ENCODE measurements at places on chromosomes 1 and 21.

DNA sequence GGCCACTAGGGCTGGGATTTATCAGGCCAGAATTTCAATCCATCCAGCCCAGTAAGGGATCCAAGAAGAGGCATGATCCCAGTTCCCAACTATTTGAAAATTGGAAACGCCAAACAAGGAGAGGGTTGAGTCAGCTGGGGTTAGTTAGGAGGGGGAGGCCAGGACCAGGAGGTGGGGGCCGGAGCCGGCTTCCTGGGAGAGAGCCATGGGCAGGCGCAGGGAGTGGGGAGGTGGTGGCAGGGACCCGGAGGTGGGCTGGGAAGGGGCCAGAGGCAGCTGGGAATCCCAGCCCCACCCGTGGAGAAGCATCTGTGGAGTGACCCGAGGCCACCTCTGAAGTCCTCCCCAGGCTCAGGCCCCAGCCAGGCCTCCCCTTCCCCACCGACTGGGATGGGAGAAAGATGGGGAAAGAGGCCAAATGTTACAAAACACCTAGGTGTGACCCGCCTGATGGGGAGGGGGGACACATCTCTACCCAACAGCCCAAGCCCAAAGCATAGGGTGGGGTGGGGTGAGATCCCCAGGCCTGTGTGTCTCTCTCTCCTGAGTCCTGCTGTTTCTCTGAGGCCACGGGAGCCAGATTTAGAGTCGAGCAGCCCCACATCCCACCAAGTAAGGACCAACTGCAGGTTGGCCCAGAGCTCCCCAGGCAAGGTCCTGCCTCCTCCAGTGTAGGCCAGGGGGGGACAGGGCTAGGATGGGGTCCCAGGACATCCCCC lies 10.1 kb downstream of the HSPG2 start:
- DNase-seq: no peak

- no peak for DNase-seq
Measured at GRCh38 chr1:23198373-23198772, 18.9 kb downstream of the HTR1D start.

DNA sequence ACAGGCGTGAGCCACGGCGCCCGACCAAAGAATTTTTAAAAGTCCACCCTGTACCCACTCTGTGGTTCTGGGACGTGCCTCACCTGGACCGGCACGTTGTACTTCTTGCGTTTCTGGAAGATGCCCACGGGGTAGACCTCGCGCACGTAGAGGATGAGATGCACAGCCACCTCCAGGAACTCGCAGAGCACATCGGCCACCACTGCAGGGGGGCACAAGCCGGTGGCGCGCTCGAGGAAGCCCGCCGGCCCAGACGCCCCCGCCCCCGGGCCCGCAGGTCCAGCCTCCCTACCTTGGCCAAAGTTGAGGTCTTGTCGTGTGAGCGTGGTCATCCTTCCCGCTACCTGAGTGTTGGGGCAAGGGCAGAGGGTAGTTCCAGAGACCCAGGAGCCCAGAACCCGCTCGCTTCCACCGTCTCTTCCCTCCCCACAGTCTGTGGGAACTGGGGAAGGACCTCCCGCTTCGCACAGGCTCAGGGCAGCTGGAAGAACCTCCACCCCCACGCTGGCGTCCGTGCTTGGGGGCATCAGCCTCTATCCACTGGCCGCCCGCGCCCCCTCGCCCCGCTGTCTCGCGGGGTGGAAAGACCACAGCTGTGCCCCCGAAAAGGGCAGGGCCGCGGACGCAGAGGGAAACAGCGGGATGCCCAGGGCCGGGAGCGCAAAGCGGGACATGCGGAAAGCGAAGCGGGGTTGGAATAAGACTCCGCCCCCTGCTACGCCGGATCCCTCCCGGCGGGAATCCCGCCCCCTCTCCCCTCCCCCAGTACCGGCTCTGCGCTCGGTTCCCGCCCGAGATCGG lies 478 bp downstream of the MAD2L2 start:
- DNase-seq: no peak

GRCh38 chr21:34598931-34599400 lies 15.9 kb downstream of the RCAN1 start:
- DNase-seq: no peak

- no peak for DNase-seq
Measured at GRCh38 chr1:15843826-15844572, 3.5 kb upstream of the SPEN start.

DNA sequence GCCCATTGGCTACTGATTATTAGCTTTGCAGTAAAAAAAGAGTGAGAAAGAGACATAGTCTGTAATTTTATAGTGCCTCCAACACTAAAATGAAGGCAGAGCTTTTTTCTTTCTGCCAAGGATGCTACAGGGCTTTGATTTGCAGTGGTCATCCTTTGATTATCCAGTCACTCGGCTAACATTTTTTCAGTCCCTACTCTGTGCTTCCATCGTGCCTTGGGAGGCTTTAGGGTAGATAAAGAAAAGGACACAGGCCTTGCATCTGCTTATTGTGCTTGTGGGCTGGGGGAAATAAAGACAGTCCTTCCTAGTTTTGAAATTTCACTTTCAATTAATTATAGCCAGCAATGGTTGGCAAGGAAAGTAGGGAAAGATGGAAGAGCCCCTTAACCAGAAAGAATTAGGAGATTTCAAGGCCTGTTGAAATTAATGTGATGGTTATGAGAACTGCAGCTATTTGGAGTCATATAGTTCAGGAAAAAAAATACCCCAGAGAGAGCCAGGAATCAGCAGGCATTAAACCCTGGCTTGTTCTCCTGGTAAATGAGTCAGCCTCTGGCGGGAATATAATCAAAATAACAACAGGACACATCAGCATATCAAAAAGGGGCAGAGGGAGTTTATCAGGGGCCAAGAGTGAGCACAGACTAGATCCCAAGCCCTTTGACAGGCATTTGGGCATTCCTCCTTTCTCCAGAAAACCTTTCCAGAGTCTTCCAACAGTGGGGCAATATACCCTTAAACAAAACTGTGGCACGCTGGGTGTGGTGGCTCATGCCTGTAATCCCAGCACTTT lies 27.4 kb downstream of the CACHD1 start:
- DNase-seq: no peak

- no peak for DNase-seq
Measured at GRCh38 chr1:201889090-201889968, 631 bp downstream of the SHISA4 start.

GRCh38 chr21:32468681-32469111 lies 56.2 kb downstream of the EVA1C start:
- no peak for DNase-seq

- peak; percentile 32 for DNase-seq
Measured at GRCh38 chr1:156082309-156083091, at the start of gene MEX3A. TSS of gene MEX3A (minus strand) at chr1:156082465. CDS start at chr1:156081998, 467 bp downstream.

- DNase-seq: no peak
Measured at GRCh38 chr1:6185635-6186382, 5.7 kb upstream of the CHD5 start.

DNA sequence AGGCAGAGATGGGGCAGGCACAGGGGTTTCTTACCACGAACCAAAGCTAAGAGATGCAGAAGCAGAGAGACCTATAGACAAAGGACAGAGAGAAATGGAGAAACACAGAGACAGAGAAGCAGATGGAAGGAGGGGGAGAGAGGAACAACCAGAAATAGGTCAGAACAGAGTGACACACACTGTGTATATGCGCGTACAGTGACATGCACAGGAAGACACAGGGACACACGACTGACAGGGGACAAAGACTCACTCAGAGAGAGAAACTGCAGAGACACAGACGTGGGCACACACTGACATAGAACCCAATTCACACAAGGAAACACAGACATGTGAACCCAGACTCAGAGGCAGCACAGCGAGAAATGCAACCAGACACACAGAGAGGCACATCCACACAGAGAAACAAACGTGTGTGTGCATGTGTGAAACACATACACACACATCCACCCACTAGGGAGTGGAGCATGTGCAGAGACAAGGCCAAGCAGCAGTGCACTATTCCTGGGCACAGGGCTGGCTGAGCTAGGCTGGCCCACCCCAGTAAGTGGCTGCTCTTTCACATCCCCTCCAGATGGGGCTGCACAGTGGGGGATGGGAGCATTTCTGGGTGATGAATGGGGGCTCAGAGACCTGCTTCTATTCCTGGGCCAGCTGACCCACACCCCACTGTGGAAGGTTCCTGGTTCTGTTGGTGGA lies 123.4 kb upstream of the CSF3R start:
- DNase-seq: no peak

- no peak for DNase-seq
Measured at GRCh38 chr1:165828669-165829329, 1.4 kb downstream of the UCK2 start.

GRCh38 chr1:77421504-77422233 lies 139.8 kb downstream of the AK5 start:
- DNase-seq: no peak

DNA sequence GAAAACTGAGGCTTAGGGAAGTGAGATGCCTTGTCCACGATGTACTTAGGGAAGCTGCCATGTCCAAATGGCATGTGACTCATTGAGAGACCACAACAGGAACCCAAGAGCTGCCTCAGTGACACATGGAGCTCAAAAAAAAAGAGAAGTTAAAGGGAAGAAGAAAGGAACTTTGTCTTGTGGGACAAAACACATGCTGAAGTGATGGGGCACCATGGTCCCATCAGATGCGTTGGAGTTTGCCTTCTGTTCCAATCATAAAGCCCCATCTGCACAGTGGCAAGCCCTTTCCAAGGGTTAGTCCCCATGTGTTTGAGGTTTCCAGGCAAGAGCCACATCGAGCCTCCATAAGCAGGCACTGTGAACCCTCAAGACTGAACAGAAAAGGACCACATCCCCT lies 8.0 kb downstream of the MED8 start:
- DNase-seq: no peak

- DNase-seq: no peak
Measured at GRCh38 chr1:163174524-163175437, 27.9 kb downstream of the RGS5 start.

DNA sequence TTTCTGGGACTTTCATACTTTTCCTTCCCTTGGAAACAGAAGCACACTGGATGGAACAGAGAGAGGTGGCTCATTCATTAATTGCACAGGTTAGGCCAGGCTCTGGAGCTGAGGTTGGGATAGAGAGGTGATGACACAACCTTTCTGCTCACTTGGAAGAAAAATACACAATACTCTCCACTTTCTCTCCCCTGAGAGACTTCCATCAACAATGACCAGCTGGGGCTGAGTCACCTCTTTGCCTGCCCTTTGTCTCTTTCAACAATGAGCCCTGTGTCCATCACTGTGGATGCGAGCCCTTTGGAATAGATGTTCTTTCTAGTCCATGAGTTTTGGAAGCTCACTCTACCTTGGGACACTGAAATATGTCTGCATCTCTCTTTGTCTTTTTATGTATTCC lies 43.1 kb downstream of the ATP2B4 start:
- no peak for DNase-seq

DNA sequence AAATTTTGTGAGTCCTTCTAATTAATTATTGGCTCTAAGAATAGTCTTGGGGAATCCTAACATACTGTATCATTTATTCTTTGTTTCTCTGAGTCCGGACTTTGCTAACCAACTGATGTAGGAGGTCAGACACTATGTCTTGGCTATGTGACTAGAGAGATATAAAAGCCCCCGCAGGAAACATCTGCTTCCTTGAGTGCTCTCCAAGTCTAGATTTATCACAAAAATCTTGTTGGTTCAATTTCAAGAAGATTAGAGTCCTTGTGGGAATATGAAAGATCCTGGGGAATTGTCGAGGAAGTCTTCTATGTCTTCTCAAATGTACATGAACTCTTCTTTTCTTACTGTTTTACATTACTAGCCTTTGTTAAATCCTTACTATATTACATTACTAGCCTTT lies 1712.5 kb downstream of the NCAM2 start:
- DNase-seq: no peak

DNA sequence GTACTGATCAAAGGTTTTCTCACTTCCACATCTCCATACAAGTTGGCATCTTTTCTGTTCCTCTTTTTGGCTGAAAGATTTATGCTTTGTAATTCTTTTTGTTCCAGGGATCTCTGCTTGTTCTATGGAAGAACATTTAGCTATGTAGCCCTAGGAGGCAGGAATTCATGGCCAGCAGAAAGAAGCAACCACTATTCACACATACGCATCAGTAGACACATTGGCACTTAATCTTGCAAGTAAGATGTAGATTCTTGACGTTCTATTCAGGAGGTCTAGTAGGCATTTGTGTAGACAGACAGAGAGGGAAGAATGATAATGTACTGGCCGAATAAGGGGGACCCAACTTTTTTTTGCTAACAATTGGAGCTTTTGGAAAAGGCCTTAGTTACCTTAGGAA lies 336.0 kb downstream of the NUF2 start:
- DNase-seq: no peak

GRCh38 chr1:227994632-227995300 lies 12.0 kb upstream of the WNT3A start:
- no peak for DNase-seq

GRCh38 chr1:180208264-180208663 lies 21.8 kb upstream of the LHX4 start:
- no peak for DNase-seq

GRCh38 chr1:219517031-219517430 lies 95.9 kb downstream of the ZC3H11B start:
- no peak for DNase-seq

DNA sequence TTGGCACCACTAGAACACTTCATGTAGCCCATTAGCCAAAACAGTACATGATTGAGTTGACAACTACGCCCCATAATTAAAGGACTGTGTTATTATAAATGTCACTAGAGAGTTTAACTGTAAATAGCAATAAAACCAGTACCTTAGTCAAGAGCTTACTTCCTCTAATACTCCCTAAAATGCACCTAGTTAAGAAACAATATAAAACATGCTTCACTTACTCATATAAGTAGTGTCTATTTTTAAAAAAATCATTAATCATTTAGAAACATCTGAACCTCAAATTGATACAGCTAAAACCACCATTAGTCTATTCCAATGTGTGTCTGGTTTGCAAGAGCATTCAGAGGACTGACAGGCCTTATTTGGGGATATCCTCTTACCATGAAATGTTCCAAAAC lies 25.3 kb downstream of the PTP4A2 start:
- DNase-seq: no peak

- no peak for DNase-seq
Measured at GRCh38 chr1:3162322-3162882, 93.4 kb downstream of the PRDM16 start.

- no peak for DNase-seq
Measured at GRCh38 chr1:170377440-170377839, 154.5 kb upstream of the GORAB start.

Data from activated gamma-delta T cell treated with anti-CD3 and anti-CD28 coated beads, Interleukin-2, amount 50 U/mL, for 16 hours (primary cell).